ENCODE measurements at places on chromosomes 7 and 10.

DNA sequence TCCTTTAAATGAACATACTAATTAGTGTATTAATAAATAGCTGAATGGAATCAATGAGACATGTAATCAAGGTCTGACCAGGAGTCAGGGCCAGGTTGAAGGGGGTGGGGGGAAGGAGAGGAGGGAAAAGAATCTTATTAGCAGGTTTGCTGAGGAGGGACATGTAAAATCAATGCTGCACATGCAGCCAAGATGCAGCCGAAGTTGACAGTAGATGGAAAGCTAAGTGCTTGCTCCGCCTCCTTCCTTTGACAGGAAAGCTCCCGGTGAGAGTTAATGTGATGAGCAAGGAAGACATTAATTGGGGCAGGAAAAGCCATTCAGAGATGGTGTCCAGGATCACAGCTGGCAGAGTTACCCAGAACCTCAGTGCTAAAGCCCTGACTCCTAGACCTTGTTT, 24.4 kb downstream of the PLXNA4 start:
- DNase-seq: no peak

DNA sequence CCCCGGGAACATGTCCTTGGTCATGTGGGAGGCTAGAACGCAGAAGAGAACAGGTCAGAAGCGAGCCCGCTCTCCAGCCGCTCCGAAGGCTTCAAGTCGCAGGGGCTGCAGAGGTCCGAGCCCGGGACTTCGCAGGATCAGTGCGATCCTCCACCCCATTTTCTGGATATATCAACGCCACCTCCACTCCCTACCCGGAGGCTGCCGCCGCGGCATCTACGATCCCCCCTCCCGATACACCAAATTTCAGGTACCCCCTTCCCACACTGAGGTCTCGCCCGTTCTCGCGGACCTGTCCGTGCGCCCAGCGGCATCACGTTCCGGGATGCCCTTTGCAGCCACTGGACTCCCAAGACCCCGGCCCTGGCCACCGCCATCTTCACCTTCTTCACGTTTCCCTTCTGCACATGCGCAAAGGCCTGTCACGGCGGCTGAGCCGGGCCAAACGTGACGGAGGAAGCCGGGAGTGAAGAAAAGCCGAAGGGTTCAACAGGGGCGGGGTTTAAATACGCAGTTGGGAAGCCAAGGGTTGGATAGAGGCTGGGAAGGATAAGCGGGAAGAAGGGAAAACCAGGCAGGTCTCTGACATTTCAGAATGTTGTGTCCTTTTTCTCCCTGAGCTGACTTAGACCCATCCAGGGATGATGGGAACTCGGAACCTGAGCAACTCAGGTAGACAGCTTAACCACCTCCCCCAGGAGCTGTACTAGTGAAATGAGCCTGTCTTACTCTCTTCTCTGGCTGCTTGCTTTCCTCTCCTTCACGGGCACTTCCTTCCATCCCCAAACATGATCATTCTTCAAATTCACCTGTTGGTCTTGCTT, at the start of gene NDUFB8:
Gene NDUFB8 (minus strand): TSS at position 397 of the 824 bp plus-strand sequence. CDS start 20 bp downstream, at position 377.
- DNase-seq: peak; percentile 89

DNA sequence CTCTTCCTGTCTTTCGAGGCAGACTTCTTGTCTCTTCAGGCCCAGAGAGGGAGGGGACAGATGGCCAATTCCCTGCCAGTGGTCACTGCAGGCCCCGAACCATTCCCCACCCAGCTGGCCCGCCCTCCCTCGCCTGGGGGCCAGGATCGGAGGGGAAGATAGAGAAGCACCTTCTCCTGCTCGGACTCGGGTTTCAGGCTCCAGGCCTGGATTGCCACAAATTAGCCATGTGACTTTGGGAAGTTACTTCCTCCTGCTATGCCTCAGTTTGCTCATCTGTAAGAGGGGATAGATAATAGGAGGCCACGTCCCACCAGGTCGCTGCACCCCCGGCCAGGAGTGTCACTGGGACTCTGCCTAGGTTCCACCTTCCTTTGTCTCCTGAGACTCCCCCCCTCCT, 24.8 kb upstream of the PPP2R2D start:
- no peak for DNase-seq

- no peak for DNase-seq
These were observed 567.0 kb downstream of the GFRA1 start for GRCh38 chr10:115706026-115706425.

GRCh38 chr10:29268011-29268410, 20.9 kb upstream of the LYZL1 start:
- no peak for DNase-seq

DNA sequence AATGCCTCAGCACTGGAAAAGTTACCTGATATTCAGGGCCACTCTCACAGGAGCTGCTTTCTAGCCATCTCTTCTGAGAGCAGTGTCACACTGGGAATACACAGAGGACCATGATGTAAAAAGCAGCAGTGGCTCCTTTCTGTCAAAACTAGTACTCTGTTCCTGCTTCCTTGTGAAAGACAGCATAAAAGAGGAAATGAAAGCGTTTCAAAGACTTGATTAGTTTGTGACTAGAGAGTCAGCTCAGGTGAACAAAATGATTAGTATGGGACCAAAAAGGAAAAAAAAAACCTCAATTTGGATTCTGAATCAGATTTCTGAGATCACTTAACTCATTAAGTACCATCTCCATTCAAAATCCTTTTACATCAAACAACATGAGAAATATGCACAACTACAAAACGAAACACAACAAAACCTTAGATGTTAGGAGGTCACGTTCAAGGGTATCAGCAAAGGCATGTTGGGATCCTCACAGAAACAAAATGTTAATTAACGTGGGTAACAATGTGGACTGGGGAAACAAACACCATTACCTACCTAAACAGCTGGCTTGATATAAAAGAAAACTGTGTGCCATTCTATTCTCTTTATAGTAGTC, 103.7 kb downstream of the MACC1 start:
- peak; percentile 74 for DNase-seq

GRCh38 chr7:47226696-47227095, 355.2 kb downstream of the TNS3 start:
- peak; percentile 24 for DNase-seq

- no peak for DNase-seq
These were observed 799.2 kb downstream of the REEP3 start for GRCh38 chr10:64320448-64320847.

DNA sequence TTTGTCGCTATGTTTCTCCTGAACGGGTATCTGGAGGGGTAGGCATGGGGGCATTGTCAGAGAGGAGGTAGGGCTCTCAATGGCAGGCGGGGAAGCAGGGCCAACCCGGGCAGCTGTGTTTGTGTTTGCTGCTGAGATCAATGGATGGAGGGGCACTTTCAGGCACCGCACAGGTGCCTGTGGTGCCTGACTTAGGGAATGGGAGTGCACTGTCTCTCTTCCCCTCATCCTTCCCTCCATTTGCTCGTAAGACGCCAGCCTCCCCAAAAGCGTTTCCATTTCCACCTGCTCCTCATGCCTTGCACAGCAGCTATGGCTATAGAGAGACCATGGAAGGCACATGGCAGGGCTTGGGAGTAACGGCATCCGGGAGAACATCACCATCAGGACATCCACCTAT, 615.9 kb upstream of the FOXK1 start:
- no peak for DNase-seq

GRCh38 chr7:28434510-28434909, 22.2 kb downstream of the CREB5 start:
- DNase-seq: no peak

DNA sequence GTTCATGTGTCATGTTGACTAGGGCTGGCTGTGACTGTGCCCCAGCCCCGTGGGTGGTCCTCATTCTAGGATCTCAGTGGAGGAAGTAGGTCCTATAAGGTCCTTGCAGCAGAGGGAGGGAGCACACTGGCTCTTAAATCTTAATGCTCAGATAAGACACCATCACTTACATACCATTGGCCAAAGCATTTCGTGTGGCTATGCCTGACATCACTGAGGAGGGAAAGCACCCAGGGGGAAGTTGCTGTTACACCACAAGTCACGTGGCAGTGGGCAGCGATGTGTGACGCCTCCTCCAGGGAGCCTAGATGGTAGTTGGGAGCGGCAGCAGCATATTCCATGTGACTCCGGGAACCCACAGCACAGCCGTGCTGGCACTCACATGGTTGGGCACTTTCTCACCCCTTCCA, 224.7 kb upstream of the SH2B2 start:
- DNase-seq: peak; percentile 83

GRCh38 chr10:70344144-70344543, 38.3 kb downstream of the LRRC20 start:
- DNase-seq: no peak

DNA sequence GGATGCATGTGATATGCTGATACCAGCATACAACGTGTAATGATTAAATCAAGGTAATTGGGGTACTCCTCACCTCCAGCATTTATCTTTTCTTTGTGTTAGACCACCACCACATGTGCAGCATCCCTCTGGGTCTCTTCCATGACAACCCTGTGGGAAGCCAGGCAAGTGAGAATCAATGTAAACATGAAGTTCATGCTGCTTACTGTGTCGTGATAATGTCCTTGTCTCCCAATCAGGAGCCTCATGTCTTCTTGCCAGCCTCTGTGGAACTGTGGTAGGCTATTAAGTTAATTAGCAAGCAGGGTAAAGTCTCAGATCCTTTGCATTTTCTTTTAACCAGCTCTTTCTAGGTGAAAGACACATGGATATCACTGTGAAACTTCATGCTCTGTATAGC, 126.7 kb downstream of the TES start:
- no peak for DNase-seq

- no peak for DNase-seq
These were observed 45.7 kb upstream of the ARID5B start for GRCh38 chr10:61855771-61856170.

DNA sequence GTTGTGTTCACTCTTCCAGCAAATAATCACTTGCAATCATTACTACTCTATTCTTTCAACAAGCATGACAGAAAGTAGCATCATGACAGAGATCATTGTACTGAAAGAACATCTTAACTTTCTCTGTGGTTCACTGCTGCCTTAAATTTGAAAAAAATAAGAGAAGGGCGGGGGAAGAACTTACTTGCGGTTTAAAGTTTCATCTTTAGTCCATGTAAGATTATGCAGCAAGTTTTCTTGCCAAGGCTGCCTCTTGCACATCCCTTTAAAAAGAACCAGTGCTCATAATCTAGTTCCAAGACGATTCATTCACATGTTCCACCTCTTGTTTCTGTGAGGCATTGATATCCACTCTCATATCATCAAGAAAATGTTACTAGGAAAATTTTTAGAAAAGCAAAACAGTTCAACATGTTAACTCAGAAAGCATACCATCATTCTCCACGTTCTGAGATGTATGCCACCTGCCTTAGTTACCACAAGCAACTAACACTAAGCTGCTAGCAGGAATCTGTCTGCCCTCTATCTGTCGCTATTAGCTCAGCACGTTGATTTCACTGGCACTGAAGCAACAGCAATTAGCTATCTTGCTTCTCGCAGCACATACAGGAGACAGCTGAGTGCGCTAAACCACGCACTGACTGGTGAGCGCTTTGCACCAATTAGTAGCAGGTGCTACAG, at the start of gene PCDH15:
Gene PCDH15 (minus strand): TSS at position 491 of the 681 bp plus-strand sequence. CDS start 136,969 bp downstream, outside the sequence.
- peak; percentile 3 for DNase-seq

- no peak for DNase-seq
These were observed at the start of gene GIMAP7 for GRCh38 chr7:150514748-150515222. Gene GIMAP7, plus strand, starts transcription at chr7:150514872. Its CDS starts 5,103 bp downstream, at chr7:150519975.

- peak; percentile 75 for DNase-seq
These were observed 23.2 kb upstream of the C1GALT1 start for GRCh38 chr7:7159063-7159658.

DNA sequence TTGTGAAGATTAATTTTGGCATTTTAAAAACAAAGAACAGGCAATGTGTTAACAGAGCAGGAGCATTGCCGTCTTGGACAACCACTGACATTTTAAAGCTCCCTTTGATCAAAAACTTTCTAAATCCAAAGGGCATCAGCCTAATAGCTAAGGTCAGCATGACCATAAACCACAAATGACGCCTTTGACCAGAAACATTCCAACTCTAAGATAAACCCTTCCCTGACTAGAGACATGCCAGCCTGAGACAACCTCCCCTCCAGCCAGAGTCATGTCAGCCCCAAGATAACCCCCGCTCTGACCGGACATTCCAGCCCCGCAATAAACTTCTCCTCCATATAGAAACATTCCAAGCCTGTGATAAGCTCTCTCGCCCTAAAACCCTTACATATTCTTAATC, 949.4 kb upstream of the POT1 start:
- no peak for DNase-seq

GRCh38 chr7:92415225-92415624, 32.1 kb upstream of the GATAD1 start:
- DNase-seq: no peak

DNA sequence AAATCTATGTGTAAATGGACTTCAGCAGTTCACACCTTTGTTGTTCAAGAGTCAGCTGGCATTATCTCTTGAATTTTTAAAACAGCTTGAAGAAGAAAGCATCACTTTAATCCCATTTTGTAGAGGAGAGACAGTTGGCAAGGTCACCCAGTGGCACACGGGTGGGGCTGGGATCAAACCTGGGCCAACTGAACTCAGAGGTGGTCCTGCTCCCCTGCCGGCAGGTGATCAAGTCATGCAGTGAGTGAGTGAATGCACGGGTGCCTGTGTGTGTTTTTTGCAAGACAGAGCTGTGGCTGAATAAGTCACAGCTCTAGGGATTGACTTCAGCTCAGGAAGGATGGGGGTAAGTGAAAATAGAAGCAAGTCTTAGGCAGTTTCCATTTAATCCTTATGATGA, 9.5 kb downstream of the GHRHR start:
- DNase-seq: no peak

DNA sequence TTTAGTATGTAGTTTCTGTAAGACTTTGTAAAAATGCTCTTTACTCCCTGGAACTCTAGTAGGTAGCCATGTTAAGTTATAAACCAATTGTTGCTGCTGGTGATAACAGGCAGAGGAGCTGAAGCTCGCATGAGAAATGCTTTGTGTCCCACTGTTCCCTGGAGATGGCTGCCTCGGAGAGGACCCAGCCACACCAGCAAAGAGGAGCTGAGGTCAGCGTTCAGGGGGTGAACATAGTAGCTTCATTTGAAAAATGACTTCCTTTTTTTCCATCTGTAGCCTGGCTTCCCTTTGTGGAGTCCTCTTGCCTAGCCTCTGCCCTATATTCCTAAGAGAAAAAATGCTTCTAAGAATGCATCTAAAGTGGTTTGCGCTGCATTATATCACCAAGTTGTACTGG, 20.3 kb downstream of the CELF2 start:
- no peak for DNase-seq

GRCh38 chr7:36205803-36206202, 52.7 kb downstream of the EEPD1 start:
- no peak for DNase-seq

- DNase-seq: no peak
These were observed 50.6 kb upstream of the SRPK2 start for GRCh38 chr7:105439174-105439893.

- DNase-seq: no peak
These were observed 702.5 kb downstream of the PHTF2 start for GRCh38 chr7:78501064-78501463.

Measured in B cell (primary cell).